Naive thymus-derived CD4-positive, alpha-beta T cell (primary cell): ENCODE measurements at places on chromosomes 2 and 18.

- DNase-seq: no peak
Observed at GRCh38 chr2:919672-920071, 31.0 kb upstream of the SNTG2 start.

DNA sequence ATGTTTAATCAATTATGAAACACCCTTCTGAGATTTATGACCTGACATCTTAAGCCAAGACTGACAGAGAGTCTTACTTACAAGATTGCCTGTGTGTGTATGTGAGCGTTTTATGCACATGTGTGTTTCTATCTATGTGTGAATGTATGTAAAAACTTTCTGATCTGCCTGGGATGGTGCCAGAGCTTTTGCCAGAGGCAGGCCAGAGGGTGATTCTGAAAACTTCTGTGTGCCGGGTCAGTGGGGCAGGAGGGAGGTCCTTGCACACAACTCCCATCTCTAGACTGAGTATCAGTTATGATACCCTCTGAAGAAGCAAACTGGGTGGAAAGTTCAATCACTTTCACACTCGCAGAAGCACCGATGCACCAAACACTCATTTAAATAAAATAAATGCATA, 335.0 kb upstream of the NT5C1B start:
- DNase-seq: no peak

DNA sequence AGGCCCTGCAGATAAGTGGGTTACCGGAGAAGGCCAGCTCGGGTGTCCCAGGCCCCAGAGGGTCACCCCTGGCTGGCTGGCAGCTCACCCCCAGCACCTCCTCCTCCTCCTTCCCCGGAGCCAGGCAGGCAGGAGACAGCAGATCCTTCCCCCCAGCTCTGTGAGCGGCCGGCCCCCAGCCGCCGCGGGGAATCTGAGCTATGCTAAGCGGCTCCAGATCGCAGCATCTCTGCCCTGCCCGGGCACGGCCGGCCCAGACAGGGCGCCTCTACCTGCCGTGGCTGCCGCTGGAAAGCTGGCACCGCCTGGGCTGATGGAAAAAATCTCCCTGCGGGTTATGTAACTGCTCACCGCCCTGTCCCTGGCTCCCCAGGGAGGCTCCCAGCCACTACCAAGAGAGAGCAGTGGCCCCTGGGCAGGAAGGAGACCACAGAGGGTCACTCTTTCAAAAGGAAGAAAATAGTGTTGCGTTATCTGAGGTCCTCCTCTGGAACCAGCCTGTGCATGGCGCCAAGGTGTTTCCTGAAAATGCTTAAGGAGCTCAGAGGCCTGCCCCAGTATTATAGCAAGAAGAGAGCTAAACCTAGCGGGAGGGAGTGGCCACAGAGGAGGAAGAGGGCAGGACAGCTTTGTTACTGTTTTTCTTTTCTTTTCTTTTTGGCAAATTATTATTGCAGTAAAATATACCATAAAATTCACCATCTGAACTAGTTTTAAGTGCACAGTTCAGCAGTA, 179.0 kb downstream of the SMAD7 start:
- no peak for DNase-seq

DNA sequence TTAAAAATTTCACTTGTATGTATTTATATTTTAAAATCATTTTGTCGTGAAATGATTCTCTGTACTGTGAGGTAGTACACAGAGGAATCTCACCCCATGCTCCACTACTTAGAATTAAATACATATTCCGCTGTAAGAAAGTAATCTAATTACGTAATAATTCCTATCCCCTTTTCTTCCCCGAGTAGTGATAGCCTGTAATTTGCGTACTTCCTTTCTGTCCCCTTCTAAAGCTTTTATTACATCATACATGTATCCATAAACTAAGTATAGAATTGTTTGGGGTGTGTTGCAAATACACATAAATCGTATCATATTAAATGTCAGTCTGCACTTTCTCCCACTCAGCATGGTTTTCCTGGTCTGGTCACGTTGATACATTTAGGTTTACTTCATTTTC, 12.4 kb upstream of the CHCHD5 start:
- no peak for DNase-seq

- no peak for DNase-seq
Observed at GRCh38 chr2:142989273-142990204, 112.1 kb downstream of the KYNU start.

GRCh38 chr2:184455624-184456023, 142.7 kb upstream of the ZNF804A start:
- DNase-seq: no peak

GRCh38 chr2:10680957-10681356, 8.8 kb downstream of the NOL10 start:
- DNase-seq: no peak

DNA sequence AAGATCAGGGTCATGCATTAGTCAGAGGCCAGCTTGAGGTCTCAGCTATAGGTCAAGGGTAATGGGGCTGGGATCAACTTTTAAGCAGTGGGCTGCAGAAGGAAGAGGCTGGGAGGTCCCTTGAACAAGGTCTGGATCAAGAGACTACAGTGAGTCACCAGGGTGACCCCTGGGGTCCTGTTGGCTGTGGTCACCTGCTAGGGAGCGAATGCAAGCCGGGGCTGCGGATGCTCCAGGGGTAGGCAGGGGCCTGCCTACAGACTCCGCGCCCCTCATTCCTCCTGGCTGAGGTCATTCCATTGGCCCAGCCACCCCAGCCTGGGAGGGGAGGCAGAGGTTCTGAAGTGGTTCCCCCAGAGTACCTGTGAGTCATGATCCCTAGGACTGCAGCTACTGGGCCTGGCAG, 110.4 kb downstream of the CYP26B1 start:
- DNase-seq: no peak

- DNase-seq: no peak
Observed at GRCh38 chr2:216838151-216838550, 21.7 kb downstream of the TNP1 start.

- no peak for DNase-seq
Observed at GRCh38 chr2:147294825-147295392, 549.9 kb upstream of the ACVR2A start.

DNA sequence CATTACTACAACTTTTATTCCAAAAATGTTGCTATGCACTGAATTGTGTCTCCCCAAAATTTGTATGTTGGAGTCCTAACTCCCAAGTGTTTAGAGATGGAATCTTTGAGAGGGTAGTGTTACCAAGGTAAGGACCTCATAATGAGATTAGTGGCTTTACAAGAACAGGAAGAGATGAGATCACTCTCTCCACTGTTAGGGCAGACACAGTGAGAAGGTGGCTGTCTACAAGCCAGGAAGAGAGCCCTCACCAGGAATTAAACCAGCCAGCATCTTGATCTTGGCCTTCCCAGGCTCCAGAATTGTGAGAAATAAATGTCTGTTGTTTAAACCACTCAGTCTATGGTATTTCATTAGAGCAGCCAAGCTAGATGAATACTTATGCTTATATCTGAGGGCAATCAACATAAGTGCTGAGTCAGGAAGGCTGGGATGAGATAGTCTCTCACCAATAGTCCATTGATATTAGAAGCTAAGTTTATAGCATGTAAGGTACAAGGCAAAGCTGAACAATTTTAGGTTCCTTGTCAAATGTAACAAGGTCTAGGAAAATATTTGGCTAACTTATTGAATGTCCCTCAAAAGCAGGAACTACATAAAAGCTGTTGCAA, 317.6 kb upstream of the REG3G start:
- DNase-seq: no peak

- no peak for DNase-seq
Observed at GRCh38 chr18:9135912-9136314, 668 bp upstream of the ANKRD12 start.

DNA sequence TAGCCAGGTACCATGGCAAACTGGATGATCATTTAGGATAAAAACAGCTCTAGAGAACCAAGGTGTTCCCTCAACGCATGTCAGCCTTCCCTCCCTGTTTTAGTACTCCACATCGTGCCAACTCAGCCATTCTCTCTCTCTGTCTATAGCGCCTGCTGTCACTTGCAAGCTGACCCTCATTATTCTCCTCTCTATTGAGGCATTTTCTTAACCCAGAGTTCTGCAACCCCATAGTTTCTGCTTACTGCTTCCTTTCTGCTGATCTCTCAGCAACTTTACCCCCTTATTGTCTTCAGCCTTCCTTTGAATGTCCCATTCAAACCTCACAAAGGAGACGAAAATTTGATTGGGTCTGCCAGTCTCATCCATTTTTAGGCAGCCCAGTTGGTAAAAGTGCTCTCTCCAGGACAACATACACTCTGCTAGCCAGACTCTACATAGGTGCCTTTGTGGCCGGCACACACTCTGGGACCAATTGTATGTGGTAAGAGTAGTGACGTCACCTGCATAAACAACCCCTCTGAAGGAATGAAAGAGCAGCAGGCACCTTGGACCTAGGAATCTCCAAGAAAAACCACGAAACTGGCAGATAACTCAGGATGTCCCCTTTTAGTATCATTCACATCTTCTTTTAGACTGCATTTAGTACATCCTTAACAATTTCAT, 367.2 kb upstream of the KCNH7 start:
- no peak for DNase-seq

DNA sequence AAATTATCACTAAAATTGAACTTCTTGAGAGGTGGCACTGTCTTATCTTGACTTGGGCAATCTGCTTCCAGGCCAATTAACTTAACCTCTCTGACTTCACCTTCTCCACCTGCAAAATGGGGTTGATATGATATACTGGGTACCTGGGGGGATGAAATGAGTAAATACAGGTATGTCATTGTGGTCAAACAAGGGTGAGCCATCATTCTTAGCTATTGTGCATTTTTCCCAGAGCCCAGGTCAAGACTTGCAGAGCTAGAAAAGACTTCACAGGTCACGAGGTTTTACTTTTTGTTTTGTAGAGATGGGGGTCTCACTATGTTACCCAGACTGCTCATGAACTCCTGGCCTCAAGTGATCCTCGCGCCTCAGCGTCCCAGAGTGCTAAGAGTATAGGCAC, 145.0 kb downstream of the PRKCE start:
- DNase-seq: no peak

GRCh38 chr2:187118331-187119099, 269.5 kb upstream of the ZSWIM2 start:
- DNase-seq: no peak

DNA sequence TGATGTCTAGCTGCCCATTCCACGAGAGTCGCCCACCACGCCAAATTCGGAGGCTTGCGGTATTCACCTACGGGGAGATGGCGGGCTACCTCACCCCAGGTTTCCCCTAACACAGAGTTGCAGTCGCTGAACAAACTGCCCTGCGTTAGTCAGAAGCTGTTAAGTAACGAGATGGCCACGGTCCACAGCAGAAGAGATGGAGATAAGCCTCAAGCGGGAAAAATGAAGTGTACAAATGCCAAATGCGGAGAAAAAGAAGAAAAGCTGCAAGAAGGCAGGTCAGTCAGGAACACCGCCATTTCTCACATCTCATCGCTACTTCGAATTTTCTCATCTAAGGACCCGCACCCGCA, 425 bp downstream of the ASB3 start:
- DNase-seq: peak; percentile 43

- no peak for DNase-seq
Observed at GRCh38 chr2:207337234-207338219, 171.8 kb upstream of the KLF7 start.

- no peak for DNase-seq
Observed at GRCh38 chr2:70418514-70418913, 116.6 kb upstream of the FAM136A start.

GRCh38 chr18:48409591-48410094, 460 bp upstream of the ZBTB7C start:
- DNase-seq: no peak

GRCh38 chr2:11385216-11385615, 40.8 kb upstream of the ROCK2 start:
- DNase-seq: no peak

DNA sequence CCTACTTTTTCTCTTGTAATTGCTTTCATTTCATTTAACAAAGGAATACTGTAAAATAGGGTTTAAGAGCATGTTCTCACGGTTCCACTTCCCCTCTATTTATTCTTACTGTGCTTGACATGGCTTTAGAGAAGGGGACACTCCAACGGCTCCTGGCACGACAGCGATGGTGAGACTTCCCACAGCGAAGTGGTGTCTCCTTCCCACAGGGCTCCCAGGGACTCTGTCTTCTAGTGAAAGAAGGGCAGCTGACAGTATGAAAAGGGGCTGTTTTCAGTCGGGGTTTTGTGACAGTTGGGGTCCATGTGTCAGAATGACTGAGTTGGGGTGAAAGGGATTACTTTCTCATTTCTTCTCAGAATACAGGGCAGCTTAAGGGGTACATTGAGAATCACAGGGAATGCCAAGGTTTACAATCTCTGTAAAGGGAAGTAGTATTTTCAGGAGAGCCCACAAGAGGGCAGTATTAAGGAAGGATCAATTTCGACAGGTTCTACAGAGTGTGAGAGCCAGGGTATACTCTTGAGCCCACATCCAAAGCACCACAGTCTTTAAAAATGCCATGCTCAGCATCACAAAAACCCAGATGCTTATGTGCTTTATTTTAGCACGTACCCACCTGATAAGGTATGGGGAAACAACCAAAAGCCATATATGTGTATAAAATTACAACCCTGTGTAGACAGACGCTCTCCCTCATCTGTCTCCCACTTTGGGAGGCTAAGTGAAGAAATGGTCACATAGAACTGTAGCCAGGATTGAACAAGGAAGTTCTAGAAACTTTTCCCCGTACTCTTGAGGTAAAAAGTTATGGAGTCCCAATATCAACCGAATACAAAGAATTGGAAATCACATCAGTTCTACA, 31.3 kb upstream of the RAPGEF4 start:
- peak; percentile 10 for DNase-seq

DNA sequence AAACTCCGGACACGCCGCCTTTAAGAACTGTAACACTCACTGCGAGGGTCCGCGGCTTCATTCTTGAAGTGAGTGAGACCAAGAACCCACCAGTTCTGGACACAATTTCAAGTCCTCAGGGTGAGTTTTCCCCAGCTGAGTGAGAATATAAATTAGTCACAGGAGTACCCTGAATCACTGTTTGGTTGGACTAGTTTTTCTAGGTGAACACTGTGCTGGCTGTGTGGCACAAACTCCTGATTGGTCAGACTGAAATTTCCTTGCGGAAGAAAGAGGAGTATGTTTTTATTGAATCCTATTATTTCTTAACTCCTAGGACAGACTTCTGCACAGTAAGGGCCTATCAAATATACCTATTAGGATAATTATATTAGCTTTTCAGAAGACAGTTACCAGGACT, 288.1 kb upstream of the UBE2E3 start:
- no peak for DNase-seq

GRCh38 chr2:54648256-54648655, 75.2 kb upstream of the EML6 start:
- DNase-seq: no peak

DNA sequence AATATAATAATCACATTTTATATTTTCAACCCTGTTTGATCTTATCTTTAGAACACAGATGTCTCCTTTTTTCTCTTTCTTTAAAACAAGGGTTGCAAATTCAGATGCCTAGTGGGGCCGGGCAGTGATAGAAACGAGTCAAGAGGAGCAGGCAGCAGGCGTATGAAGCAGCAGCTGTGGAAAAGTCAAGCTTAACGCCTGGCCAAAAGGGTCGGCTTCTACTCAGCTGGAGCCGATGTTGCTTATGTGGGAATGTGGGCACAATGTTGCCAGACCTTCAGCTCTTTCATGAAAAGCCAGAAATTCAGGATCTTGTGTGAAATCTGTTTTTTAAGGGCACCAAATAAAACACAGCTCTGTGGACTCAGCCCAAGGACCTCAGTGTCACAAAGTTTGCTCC, 642.7 kb downstream of the ARHGAP15 start:
- no peak for DNase-seq
